A549 treated with GW870086 at 1 μM for 4 hours (cell line): ENCODE measurements at places on chromosomes 11 and 22. TPM values are rescaled to one million over a fixed set of nuclear protein-coding genes. Genes with fewer than 3 reads are reported as not detected.

The SULT4A1 gene
- total RNA-seq, result not detected in 5 replicates

The VSIG10L2 gene
- 0.12 TPM in 1 of 5 replicates, not detected in the others for total RNA-seq

The GAS2L1 gene
- total RNA-seq, result 24.7 to 37.0 TPM (median 34.7 TPM) in 5 replicates

The TRIM34 gene
- 2.6 to 4.0 TPM (median 3.6 TPM) in 5 replicates for total RNA-seq

The TMPRSS6 gene
- total RNA-seq, result 0.03 TPM in 2 of 5 replicates, not detected in the others

The CTNND1 gene
- total RNA-seq, result 56.1 to 71.0 TPM (median 67.5 TPM) in 5 replicates

The QSER1 gene
- total RNA-seq, result 10.4 to 19.6 TPM (median 16.3 TPM) in 5 replicates
